ENCODE measurements at places on chromosomes 16 and 17.
A peak's percentile ranks its signal among the peaks of the same experiment; 100 is the strongest.

DNA sequence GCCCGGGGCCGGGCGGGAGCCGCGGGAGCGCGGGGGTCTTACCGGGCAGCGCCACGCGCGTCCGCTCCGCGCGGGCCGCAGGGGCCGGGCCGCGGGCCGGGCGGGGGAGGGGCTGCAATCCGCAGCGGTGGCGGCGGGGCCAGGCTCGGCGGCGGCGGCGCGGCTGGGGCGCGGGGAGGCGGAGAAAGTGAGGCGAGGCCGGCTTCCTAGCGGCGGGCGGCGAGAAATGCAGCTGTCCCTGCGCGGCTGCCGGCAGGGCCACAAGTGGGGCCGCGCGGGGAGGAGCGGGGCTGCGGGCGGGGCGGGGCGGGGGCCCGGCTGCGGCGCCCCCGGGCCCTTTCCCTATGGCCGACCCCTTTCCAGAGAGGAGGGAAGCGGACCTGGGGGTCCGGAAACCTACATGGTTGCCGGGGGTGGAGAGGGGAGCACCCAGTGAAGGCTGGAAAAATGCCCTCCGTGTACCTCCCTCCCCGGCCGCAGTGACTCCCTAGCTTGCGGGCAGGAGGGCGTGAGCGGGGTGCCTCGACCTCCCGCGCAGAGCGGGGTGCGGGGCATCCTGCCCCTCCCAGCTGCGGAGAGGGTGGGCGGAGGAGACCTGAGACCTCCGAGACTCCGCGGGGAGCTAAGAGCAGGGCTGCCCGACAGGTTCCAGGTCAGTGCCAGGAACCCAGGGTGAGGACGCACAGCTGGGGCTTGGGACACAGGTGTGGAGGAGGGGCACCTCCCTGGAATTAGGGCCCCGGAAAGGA lies at the start of gene CUEDC1:
TSS of gene CUEDC1 (minus strand) at position 230 of the 749 bp plus-strand sequence. CDS start 69,848 bp downstream, outside the sequence.
- peak; percentile 58 for DNase-seq

GRCh38 chr17:35879773-35880654 lies at the start of gene CCL5:
Gene CCL5, minus strand, starts transcription at chr17:35880360.
- DNase-seq = peak; percentile 97

DNA sequence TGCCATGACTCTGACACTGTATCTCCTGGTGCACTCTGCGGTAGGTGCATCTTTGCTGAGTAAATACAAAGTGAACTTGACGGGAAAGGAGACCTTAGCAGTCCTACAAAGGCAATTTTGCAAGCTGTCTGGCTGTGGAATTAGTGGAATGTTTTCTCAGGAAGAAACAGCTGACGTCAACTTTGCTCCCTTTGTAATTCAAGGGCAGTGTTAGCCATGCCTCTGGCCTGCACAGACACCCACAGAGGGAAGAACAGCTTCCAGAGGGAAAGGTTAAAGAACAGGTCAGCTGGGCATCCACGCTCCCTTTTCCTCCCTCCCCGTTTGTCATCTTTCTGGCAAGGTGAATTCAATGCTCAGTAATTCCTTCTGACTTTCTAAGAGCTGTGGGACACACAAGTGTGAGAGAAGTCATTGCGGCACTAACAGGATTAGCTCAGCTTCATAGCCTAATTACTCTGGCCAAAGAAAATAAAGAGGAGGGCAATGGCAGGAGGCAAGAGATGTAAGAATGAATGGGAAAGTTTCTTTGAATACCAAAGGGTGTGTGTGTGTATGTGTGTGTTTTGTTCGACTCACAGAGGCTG lies 476.9 kb upstream of the GOT2 start:
- no peak for DNase-seq

DNA sequence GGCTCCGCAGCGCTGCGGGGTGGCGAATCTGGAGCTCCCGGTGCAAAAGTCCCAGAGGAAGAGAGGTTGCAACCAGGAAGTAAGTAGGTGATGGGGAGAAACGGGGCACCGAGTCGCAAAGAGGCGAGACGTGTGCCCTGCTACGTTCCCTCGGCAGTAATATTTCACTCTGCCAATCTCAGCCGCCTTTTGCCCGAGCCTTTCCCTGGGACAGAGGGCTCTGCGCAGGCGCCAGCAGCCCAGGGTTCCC lies at the start of gene NR1D1:
TSS of gene NR1D1 (minus strand) at position 171 of the 250 bp plus-strand sequence. CDS start 495 bp downstream, outside the sequence.
- DNase-seq = no peak

- DNase-seq = no peak
Measured at GRCh38 chr17:76529224-76530094, 8.1 kb downstream of the CYGB start.

DNA sequence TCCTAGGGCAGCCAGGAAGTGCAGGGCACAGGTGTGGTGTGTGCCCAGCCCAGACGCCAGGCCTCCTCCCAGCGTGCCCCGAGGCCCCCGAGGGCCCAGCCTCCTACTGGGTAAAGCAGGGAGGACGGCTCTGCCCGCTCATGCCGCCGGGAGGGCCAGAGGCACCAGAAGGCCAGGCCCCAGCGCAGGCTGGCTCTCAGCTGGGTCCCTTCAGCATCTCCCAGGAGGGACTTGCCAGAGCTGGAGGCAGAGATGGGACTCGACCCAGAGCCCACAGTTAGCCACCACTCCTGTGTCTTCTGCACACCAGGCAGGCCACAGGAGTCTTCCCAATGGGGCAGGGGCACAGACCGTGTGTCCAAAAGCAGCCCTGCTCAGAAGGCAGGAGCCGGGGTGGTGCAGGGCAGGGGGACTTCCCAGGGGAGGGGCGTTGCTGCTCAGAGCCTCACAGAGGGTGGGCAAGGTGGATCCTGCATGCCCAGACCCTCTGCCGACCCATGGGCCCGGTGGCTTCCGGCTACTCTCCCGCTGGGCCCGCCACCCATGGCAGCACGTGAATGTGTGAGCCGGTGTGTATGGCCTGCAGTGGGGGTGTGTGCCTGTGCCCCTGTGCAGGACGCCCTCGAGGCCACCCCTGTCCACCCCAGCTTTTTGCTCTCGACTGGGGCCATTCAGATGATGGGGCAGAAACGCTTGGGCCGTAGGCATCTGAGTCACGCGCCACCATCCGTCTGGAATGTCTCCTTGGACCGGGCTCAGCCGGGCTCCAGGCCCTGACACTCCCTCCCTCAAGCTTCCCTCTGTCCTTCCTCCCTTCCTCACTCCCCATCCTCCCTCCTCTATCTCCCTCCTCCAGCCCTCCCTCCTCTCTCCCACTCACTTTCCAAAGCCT lies 5.7 kb upstream of the ZNF469 start:
- DNase-seq = no peak

DNA sequence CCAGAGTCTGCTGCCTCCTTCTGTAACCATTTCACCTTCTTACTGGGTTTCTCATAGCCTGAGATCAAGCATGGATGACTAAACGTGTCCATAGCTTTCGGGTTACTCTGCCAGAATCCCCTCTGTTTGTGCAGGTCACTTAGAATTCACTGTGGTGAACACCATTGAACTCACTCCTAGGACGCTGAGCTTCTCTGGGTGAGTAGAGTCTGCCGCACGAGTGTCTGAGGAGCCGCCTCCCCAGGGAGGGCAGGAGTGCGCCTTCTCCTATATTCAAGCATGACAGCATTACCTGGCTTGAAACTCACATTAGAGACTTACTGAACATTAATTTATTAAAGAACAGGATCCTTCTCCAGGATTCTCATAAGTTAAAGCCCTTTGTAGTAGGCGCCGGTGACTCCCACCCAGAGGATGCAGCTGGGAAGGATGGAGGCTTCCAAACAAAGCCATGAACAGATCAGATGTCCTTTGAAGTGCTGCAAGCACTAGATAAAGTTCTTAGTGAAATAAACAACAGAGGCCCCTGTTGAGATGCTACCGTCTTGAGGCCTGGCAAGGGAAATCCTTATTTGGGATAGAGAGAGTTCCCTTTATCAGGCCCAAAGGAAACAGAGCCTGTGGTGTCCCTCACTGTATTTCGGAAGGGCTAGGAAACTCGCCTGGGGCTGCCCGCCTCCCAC lies 144.6 kb upstream of the PLCG2 start:
- DNase-seq = no peak

- no peak for DNase-seq
Measured at GRCh38 chr16:59886021-59886420, 1151.9 kb upstream of the GOT2 start.

DNA sequence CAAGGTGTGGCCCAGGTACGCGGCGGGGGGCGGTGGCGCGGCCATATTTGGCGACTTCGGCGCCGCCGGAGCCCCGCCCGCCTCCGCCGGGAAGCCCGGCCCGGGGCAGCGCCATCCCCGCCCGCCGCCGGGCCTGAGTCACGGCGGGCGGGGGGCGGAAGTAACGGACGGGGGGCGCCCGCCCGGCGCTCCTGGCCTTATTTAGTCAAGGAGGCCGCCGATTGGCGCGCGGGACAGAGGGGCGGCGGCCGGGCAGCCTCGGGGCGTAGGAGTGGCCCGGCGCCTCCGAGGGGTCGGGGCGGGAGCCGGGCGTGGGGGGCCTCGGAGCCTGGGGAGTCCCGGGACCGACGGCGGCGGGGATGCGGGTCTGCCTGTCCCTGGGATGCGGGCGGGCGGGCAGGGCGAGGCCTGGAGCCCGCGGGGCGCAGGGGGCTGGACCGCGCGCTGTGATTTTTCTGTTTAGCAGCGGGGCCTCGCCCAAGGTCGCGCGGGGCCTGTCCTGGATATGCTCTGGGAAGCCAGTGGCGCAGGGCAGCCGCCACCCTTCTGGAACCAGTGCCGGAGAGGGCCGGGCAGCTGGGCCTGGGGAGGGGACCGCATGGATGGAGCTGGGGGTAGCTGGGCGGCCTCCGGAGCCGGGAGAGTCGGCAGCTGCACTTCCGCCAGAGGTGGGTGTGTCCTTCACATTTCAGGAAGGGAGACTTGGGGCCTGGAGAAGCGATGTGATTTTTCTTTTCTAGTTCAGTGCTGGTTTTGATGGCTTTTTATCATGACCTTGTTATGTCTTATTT lies 2.3 kb upstream of the ACTG1 start:
- DNase-seq = peak; percentile 55

DNA sequence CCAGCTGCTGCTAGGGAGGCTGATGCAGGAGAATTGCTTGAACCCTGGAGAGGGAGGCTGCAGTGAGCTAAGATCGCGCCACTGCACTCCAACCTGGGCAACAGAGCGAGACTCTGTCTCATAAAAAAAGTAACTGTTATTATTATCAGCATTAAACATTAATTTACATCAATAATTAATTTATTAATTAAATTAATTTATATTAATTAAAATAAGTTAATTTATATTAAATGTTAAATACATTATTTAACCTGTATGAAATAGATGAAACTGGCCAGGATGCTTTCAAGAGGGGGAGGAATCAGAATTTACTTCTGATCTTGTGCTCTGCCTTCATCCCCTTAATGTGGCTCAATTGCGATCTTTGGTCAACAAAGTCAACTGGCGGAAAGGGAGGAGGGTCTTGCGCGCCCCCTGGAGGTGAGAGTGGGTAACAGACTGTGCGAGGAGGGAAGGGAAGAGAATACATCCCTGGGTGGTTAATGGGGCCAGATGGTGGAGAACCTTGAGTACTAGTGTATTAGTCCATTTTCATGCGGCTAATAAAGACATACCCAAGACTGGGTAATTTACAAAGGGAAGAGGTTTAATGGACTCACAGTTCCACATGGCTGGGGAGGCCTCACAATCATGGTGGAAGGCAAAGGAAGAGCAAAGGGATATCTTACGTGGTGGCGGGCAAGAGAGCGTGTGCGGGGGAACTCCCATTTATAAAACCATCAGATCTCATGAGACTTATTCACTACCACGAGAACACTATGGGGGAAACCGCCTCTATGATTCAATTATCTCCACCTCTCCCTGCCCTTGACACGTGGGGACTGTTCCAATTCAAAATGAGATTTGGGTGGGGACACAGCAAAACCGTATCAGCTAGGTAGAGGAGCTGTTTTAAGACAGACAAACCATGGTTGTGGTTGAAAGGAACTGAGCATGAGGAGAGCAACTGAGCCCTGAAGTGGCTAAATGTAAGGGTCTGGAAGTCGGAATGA lies 15.7 kb upstream of the CPPED1 start:
- DNase-seq = peak; percentile 34

- DNase-seq = no peak
Measured at GRCh38 chr17:31202968-31203367, 94.1 kb downstream of the OMG start.

DNA sequence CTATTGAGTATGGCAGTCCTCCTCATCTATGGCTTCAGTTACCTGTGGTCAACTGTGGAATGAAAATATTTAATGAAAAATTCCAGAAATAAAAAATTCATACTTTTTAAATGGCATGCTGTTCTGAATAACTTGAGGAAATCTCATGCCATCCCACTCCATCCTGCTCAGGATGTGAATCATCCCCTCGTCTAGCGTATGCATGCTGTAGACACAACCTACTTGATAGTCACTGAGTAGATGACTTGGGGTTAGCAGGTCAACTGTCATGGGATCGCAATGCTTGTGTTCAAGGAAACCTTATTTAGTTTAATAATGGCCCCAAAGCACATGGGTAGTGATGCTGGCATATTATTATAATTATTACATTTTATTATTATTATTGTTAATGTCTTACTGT lies 4.8 kb upstream of the VAC14 start:
- DNase-seq = no peak

GRCh38 chr17:76528156-76528527 lies 9.4 kb downstream of the CYGB start:
- no peak for DNase-seq

DNA sequence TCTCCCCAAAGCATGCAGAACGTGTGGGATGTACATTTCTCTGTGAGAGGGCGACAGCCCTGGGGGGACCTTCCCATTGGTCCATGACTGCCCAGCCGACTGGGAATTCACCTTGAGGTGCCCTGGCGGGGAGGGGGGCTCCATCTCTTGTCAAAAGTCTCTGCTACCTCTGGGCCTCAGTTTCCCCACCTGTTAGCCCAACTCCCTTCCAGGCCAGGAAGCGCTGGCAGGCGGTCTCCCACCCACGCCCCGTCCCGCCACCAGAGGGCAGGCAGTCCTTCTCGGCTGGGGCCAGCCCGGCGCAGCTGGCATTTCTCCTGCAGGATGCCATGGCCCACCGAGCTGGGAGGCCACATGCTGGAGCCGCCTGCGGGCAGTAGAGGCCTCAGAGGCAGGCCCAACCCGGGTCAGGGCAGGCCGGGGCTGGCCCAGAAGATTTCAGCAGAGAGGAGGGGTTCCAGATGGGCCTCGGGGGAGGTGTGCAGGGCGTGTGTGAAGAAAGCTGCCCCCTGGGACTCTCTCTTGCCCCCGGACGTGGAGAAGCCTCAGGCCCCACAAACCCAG lies 16.6 kb downstream of the CD7 start:
- peak; percentile 60 for DNase-seq

GRCh38 chr17:19024101-19025078 lies 19.8 kb upstream of the FAM83G start:
- no peak for DNase-seq

- DNase-seq = no peak
Measured at GRCh38 chr16:27787665-27788064, 237.7 kb downstream of the KATNIP start.

GRCh38 chr16:22736791-22737190 lies 77.2 kb upstream of the HS3ST2 start:
- DNase-seq = no peak
